ENCODE measurements at places on chromosomes 4 and X.

DNA sequence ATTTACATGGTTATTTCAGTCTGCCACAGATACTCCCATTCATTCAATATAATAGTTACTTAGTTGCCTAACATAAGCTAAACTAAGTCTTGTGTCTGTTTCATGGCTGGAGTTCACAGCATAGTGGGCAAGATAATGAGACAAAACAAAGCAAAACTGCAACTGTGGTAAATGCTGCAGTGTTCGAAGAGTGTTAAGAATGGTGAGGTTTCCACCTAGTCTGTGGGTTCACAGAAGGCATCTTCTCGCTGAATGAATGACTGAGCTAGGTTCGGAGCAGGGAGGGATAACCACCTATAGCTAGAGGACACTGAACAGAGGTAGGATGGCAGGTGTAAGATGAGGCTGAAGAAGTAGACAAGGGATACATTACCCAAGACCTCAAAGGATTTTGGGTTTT, 171.0 kb downstream of the FBXW7 start:
- DNase-seq, result no peak

- peak; percentile 73 for DNase-seq
Measured at GRCh38 chr4:2935762-2936743, 27.2 kb downstream of the NOP14 start.

DNA sequence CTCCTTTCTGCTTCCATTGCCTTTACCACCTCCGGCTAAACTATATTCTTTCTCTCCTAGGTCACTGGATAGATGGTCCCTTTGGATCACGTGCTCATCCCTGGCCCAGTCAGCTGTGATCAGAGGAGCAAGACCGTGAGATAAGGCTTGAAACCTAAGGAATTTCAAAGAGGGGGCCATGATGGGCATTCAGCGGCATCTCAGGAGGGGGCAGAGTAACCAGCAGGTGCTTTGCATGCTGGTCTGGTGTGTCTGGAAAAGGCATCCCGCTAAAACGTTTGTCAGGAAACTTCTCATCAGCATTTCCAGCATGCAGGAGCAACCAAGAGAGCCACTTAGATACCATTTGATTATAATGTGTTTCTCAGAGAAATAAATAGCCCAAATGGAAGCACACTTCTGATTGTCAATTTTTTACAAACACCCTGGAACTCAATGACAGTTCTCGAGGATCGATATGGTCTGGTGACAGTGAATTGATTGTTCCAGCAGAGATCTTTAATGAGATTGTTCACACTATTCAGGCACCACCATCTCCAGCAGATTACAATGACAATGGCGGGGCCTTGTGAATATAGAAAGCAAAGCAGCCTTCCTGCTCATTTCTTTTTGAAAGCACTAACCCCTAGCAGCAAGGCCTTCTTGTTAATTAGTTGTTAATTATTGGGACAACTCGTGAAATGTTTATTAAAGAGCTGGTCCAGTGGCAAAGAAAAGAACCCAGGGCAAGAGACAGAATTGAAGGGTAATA, 327.1 kb downstream of the PTTG2 start:
- DNase-seq, result no peak

GRCh38 chrX:97372001-97372766, 488.5 kb downstream of the RPA4 start:
- no peak for DNase-seq

DNA sequence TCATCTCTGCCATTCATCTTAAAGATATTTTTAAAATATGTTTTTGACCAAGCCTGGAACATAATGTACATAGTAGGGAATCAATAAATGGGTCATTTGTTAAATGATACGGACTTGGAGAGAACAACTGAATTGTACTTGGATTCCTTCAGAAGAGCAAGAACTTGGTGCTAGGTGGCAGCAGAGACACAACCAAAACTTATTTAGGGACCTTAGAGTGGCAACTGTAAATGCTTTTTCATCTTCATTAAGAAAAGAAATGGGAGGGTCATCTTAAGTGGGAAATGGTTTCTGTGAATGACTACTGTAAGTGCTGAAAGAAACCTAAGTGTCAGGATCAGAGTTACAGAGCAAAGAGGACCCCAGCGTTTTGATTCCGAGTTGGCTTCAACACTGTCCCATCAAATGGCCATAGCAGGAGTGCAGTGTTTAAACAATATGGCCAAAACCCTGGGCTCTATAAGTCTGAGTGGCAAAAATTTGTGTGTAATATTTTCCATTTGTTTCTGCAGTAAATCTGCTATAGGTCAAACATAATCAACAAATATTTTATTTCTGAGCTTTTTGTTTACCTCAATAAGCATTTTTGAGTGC, 213.6 kb downstream of the PALLD start:
- DNase-seq, result peak; percentile 53

GRCh38 chr4:111631215-111631999, 513.8 kb upstream of the FAM241A start:
- peak; percentile 27 for DNase-seq

DNA sequence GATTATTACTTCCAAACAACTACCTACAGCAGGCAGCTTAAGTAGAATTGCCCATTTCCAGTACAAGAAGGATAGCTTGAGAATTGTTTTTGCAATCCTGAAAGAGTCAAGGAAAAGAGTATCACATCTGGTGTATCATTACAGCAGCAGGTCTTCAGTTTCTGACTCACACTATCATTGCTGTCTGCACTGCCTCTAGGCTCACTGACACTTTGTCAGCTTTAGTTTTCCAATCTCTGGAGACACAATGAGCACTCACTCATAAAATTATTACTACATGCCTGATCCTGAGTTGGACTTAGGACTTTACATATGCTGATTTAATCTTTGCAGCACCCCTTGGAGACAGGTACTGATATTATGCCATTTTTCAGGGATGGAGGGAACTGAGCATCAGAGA, 244.6 kb upstream of the BOD1L1 start:
- DNase-seq, result no peak

- DNase-seq, result no peak
Measured at GRCh38 chrX:69278031-69278687, 112.9 kb upstream of the PJA1 start.

GRCh38 chr4:37073226-37073840, 171.2 kb upstream of the NWD2 start:
- no peak for DNase-seq

- no peak for DNase-seq
Measured at GRCh38 chr4:788636-789297, 37.2 kb downstream of the CPLX1 start.
